GM23338 (cell line): ENCODE measurements at places on chromosomes 3 and 15. TPM values are rescaled to one million over a fixed set of nuclear protein-coding genes. Genes with fewer than 3 reads are reported as not detected.
A peak's percentile ranks its signal among the peaks of the same experiment; 100 is the strongest.

DNA sequence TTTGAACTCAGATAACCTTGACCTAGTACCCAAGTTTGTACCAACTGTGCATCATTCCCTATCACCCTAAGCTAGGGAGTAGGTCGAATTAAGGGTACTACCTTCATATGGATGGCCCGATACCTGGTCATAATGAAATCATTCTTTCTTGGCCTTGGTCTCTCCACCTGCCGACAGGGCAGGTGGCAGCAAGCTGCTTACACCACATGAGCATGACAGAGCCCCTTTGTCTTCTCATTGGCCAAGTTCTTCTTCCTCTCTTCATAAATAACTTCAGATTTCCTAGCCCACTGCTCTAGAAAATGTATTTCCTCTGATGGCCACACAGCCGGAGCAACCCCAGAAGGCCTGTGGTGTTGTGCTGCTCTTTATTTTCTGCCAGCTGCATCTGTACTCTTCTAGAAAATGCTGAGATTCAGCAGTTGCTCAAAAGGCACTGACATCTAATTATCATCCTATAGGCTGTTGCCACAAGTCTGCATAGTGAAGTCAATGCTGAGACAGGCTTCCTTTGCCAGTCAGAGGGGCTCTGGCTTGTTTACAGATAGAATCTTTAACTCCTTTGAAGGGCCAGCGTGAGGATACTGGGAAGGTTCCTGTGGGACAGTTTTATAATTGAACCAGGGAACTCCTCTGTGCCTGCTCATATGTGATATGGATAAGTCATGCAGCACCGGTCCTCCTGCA lies 304.2 kb downstream of the PTPRG start:
- DNase-seq, result no peak

- peak; percentile 51 for DNase-seq
Observed at GRCh38 chr3:11539677-11540076, 104.0 kb downstream of the VGLL4 start.

GRCh38 chr3:20104167-20104661 lies 64.0 kb downstream of the KAT2B start:
- DNase-seq, result no peak

GRCh38 chr15:83396101-83396500 lies 51.0 kb upstream of the SH3GL3 start:
- peak; percentile 77 for DNase-seq

DNA sequence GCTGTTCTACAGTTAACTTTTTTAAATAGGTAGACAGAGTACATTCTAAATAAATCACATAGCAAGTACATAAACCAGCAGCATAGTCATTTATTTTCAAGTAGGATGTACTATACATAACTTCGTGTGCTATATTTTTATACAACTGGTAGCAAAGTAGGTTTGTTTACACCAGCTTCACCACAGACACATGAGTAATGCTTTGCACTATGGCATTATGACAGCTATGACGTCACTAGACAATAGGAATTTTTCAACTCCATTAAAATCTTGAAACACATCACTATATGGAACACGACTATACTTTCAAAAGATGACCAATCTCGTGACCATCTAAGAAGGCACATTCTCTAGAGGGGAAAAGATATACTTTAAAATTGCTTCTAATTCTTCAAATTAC lies 3.5 kb downstream of the TEX55 start:
- no peak for DNase-seq

DNA sequence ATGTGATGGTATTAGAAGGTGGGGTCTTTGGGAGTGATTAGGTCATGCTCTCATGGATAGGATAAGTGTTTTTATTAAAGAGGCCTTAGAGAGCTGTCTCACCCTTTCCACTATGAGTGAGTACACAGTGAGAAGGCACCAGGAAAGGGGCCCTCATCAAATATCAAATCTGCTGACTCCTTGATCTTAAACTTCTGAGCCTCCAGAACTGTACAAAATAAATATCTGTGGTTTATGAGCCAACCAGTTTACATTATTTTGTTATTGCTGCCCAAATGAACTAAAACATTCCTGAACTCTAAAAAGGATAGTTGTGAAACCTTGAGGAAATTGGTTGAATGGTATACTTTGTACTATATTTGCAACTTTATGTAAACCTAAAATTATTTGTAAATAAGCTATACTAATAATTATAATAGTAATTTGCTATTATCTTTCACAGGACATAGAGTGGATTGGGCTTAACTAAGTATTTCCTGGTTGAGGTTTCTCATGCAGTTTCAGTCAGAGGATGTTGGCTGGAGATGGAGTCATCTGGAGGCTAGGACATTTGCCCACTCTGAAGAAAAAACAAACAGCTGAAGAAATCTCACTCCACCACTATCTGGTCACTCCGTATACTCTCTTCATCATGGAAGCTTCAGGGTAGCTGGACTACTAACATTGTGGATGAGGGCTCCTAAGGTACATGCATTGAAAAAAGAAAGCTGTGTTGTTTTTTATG lies 1068.6 kb upstream of the CADM2 start:
- no peak for DNase-seq

- no peak for DNase-seq
Observed at GRCh38 chr3:175070946-175071345, 211.8 kb downstream of the NAALADL2 start.

The ULK4 gene
- 14.3 and 41.4 TPM in 2 replicates for total RNA-seq

DNA sequence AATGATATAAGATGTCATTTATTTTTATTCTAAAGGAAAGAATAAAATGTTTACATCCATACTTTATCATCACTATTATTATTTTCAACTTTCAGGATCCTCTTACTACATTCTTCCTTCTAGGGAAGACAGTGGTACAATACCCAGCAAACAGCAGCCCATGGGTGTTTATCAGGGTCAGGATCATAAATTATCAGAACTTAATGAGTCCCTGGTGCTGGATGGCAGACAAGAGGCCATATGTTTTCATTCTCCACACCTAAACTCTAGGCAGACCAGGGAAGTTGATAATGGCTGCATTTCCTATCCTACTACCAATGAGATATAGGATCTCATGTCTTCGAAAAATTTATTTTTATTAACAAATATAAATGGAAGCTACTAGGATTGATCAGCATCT lies 127.7 kb downstream of the SAMMSON start:
- DNase-seq, result no peak

The GLDN gene
- total RNA-seq, result 1.2 and 1.5 TPM in 2 replicates

GRCh38 chr15:32943711-32944110 lies 225.9 kb downstream of the GREM1 start:
- DNase-seq, result no peak

GRCh38 chr3:108251844-108252243 lies 29.6 kb upstream of the IFT57 start:
- DNase-seq, result no peak

DNA sequence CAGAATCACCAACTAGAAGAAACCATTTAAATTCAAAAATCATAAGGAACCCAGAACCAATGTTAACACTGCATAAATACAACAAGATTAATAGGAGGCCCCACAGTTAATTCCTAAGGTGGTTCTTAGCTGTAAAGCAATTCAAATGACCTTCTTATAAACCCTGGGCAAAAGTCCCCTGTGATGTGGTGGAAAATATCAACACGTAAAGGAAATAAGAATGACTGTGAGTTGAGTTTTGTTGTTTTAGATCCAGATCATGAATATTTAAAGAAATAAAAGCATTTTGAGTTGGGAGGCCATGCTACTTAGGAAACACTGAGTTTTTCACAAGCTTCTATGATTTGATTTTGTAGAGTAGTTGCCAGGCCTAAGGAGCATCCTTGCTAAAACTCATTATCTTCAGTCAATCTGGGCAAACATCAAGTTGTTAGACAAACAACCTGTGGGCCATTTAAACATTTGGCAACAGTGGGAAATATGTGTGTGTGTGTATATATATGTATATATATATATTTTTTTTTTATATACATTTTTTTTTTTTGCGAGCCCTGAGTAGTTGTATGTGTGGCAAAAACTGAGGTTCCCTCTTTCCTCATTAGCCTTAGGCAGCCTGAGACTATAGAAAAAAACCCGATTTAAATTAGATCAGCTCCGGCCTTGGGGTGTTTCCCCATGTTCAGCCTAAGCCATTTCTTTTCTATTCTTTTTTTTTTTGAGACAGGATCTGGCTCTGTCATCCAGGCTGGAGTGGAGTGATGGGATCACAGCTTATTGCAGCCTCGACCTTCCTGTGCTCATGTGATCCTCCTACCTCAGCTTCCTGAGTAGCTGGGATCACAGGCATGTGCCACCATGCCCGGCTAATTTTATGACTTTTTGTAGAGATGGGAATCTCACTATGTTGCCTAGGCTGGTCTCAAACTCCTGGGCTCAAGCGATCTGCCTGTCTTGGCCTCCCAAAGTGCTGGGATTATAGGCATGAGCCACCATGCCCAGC lies 8.0 kb upstream of the PXK start:
- no peak for DNase-seq

DNA sequence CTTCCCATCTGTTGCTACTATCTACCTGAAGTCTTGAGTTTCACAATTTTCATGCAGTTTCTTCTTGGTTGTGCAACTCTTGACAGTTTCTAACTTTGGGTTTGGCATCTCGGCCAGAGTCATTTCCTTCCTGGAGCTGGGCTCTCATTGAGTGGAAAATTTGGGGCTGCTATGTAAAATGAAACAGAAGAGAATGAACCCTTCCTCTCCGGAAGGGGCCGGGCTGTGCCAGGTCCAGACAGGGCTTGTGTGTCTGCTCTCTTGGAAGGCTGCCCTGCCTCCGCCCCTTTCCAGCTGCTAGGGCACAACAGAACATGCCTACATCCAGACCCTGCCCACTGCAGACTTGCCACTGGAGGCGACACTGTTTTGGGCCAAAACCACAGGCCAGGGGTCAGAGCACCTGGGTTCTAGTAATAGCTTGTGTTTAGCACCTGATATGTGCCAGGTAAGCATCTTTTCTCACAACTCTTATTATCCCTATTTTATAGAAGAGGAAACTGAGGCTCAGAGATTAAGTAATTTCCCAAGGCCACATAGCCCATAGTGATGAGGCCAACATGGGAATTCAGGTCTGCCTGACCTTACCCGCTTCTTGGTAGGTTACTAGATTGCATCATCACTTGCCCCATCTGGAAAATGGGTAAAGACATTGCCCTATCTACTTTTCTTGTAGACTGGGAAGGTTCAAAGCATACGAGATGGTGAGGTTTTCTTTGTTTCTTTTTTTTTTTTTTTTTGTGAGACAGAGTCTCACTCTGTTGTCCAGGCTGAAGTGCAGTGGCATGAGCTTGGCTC lies 25.0 kb downstream of the IRAK2 start:
- DNase-seq, result no peak

DNA sequence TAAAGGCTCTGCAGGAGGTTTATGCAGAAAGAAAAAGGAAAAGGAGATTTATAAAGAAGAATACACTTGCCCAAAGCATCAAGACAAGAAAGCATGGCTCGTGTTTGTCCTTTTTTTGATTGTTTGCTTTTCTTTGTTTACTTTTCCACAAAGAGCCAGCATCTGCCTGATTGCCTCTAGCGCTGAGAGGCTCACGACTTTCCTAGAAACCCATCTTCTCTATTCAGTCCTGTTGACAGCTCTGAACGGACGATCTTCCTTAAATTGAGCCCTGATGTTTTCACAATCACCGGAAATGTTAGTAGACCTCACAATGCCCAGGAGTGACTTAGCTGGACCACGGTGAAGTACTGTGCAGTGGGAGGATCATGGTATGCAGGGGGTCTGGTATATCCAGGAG lies 12.4 kb downstream of the GP5 start:
- no peak for DNase-seq

The C15orf62 gene
- 0.08 and 0.80 TPM in 2 replicates for total RNA-seq
